ENCODE measurements at places on chromosomes 12 and 14.

DNA sequence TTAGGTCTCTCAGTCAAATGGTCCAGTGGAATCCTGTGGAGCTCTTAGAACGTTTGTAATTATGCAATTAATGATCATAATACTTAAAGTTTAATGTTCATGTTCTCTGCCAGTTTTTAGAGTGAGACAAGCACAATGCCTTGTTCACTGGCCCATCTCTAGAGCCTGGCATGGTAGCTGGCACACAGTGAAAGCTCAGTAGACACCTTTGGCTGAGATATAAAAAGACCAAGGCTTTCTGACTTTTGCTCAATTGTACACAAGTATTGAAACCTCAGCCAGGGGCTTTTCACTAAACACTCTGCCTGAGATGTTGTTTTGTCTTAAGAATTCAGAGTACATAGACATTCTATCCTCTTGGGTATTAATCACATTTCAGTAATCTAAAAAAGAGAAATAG, 241.8 kb upstream of the ATP2B1 start:
- no peak for DNase-seq

DNA sequence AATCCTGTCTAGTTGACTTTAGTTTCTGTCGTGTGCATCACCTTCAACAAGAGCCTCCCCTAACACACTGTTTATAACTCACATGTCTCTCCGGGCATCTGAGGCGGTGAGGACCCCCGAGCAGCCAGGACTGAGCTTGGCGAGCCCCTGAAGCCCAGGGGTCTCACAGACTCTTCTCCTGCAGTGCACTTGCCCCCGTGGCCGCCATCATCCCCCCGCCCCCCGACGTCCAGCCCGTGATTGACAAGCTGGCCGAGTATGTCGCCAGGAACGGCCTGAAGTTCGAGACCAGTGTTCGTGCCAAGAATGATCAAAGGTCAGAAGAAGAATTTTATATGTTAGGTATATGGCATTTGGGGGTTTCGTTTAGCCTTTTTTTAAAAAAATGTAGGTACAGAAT, 43.3 kb downstream of the SFSWAP start:
- DNase-seq: no peak

DNA sequence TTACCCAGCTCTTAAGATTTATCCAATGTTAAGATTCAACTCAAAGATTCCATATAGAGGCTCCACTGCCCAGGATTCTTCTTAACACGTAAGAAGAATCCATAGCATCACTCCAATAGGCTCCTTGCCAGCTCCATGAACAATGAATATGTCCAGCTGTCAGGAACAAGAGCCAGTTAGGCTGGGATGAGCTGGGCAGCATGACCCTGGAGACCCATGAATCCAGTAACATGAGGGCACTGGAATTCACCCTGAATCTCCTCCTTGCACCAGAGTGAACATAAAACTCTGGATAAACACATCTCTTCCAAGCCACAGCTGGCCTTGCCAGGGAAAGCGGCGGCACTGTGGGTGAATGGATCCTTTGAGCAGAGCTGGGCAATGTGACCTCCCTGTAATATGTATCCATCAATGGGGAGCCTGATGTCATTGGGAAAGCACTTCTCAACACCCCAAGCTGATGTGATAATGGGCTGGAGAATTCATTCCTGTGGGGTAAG, 24.4 kb upstream of the TC2N start:
- no peak for DNase-seq

DNA sequence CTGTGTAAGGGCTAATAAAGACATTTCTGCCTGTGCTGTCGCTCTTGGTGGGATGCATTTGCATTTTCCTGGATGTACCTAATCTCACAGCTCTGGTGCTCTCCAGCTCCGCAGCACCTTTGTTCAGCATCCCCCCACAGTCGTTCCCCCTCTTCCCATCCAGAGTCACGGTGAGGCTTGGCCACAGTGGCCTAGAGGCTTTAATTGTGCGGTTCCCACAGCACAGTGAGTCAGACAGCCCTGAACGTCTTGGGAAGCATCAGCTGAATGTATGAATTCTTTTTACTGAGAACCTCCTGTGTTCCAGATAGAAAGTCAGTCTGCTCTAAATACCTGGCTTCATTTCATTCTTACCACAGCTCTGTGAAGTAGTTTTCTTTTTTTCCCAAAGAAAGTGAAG, 28.7 kb downstream of the MLXIP start:
- no peak for DNase-seq

GRCh38 chr14:86346818-86347384, 817.0 kb downstream of the FLRT2 start:
- no peak for DNase-seq

- DNase-seq: no peak
Observed at GRCh38 chr12:77734214-77734883, 96.3 kb upstream of the NAV3 start.

- no peak for DNase-seq
Observed at GRCh38 chr12:125683748-125684381, 618.6 kb downstream of the AACS start.

DNA sequence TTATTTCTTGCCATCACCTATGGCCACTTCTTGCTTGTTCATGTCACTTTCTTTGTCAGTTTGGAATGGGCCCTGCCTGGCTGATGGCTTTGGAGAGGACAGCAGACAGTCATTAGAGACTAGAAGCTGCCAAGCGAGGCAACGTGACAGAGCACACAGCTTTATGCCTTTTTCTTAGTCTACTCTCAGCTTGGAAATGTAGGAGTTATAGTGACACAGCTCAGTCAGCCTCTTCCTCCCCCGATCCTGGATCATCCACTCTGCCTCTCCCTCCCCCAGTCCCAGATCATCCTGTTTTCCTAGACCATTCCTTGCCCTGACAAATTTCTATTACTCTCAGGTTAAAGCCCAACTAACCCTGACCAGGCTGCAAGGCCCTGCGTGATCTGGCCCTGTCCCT, 26.6 kb downstream of the ETV6 start:
- no peak for DNase-seq

DNA sequence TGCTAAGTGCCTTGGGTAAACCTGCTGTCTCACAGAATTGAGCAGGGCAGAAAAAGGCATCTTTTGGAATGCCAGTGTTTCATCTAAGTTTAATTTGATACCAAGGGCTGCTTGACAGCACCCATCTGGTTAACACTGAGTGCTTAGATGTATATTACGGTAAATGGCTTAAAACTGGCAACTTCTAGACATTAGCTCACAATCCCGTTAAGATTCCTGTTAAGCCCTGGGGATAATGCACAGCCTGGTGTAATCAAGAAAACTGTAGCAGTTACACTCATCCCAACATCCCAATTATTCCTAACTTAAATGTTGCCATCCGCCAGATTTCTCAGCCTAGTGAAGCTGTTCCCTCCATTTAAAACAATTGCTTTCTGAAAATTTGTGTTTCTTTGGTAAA, 29.9 kb downstream of the PPFIBP1 start:
- DNase-seq: no peak

- no peak for DNase-seq
Observed at GRCh38 chr12:6570264-6570887, 2.3 kb upstream of the NOP2 start.

- DNase-seq: no peak
Observed at GRCh38 chr12:89326239-89327040, 25.9 kb downstream of the DUSP6 start.

- peak; percentile 36 for DNase-seq
Observed at GRCh38 chr14:105093431-105094192, 28.4 kb upstream of the GPR132 start.

- DNase-seq: no peak
Observed at GRCh38 chr12:21769307-21769706, 5.2 kb downstream of the KCNJ8 start.

GRCh38 chr14:97359341-97359740, 562.2 kb downstream of the VRK1 start:
- DNase-seq: no peak

DNA sequence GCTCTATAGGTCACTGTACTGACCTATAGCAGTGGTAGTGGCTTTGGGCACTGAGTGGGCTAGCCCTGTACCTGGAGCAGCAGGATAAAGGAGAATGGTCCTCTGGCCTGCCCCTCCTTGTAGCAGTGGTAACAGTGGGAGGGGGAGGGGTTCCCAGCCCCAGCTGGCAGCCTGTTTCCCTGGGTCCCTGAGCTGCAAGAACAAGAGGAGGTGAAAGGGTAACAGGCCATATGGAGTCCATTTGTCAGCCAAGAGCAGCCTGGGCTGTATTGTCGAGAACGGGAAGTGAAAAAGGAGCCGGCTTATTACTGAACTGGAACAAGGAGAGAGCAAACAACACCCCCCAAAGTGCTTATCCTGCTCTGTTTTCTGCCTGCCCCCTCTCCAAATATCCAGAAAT, 73.8 kb upstream of the SRSF5 start:
- DNase-seq: no peak

DNA sequence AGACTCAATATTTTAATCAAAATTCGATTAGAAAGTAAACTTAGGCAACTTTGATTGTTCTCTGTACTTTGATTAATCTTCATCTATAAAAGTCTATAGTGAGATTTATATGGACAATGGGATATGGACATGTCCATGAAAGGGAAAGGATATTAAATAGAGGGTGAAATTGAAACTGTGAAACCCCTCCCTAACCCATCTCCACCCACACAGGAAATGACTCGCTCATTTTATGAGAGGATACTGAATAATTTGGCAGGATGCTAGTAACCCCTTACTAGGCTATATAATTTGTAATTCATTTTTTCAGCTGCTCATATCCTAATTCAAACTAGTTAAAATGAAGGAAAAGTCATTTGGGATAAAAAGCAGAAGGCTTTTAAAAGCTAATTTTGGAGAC, 328.0 kb upstream of the ATP2B1 start:
- no peak for DNase-seq

- DNase-seq: no peak
Observed at GRCh38 chr12:1978078-1978862, 26.0 kb downstream of the DCP1B start.

- peak; percentile 55 for DNase-seq
Observed at GRCh38 chr12:70049596-70050360, 193.5 kb upstream of the CNOT2 start.

DNA sequence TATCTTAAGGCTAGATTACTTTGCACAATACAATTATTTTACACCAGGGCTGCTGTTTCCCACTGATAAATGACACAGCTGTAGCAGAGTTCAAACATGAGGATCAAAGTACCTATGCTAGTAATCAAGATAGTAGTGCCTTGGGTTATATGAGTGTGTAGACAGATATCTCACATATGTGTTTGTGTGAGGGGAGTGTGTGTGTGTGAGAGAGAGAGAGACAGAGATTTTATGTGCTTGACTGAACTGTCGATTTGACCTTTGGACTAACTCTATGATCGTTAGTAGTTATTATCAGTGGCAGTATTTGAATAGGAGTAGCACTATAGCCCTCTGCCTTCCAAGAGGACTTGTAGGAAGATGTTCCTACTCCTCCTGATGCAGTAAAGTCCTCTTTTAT, 15.5 kb downstream of the PLEKHA5 start:
- DNase-seq: no peak

GRCh38 chr14:67269298-67270060, 28.2 kb downstream of the PALS1 start:
- no peak for DNase-seq

DNA sequence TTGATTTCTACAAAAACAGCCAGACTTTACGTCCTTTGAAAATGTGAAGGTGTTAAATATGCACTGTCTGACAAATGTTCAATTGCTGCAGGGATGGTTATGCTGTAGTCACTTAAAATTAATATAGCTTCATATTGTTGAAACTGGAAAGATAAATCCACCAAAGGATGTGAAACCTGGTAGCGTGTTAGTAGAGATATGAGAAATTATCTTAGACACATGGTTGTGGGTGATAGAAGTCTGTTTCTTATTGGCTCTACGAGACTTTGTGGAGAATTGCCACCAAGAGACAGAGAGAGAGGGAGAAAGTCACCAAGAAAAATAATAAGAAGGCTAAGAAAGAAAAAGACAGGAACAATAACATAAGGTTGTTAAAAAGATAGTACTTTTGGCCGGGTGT, 2.6 kb upstream of the CAPRIN2 start:
- no peak for DNase-seq

GRCh38 chr14:75340921-75341320, 62.3 kb downstream of the FOS start:
- DNase-seq: no peak

- no peak for DNase-seq
Observed at GRCh38 chr14:22471545-22472121, 117.4 kb downstream of the DAD1 start.

GRCh38 chr14:87628780-87629179, 364.2 kb downstream of the GALC start:
- DNase-seq: no peak

DNA sequence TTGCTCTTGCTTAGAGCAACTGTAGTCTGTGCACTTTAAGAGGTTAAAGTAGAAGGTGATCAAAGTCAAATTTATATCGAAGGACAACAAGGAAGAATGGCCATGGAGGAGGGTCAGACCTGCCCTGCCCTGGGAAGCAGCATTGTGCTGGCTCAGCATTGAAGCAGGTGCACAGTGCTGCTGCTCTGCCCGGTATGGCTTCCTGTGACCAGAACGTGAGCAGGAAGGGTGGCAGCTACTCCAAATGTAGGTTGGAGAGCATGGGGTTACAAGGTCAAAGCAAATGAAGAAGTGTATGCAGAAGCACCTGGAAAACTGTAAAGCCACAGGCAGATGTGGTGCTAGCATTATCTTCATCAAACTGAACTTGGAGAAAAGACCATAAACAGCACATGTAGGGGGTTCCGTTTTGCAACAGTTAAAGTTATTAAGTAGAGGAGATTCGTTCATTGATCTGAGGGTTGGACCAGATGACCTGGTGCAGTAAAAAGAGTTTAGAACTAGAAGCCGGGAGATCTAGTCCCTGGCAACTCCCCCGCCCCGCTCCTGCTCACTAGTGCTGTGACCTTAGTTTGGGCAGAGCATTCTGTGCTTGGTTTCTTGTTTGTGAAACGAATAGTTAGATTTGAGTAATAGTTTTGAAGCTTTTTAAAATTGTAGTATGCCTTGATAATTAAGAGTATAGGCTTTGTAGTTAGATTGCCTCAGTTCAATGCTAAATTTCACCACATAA, 84.2 kb downstream of the SCN8A start:
- no peak for DNase-seq

GRCh38 chr12:131415781-131416180, 295.1 kb upstream of the SFSWAP start:
- no peak for DNase-seq

GRCh38 chr12:48419116-48419935, 53.0 kb upstream of the ANP32D start:
- DNase-seq: no peak

DNA sequence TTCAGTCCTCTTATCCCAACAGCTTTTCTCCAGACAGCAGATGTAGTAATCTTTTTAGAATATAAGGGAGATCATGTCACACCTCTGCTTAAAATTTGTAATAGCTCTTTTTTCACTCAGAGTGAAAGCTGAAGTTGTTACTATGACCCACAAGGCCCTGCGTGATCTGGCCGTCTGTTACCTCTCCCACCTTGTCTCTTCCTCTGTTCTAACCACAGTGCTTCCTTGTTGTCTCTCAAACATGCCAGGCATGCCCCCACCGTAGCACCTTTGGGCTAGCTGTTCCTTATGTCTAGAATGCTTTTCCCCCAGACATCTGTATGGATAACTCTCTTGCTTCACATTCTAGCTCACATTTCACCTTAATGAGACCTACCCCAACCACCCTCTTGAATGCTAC, 6.5 kb downstream of the NECAP1 start:
- no peak for DNase-seq

- no peak for DNase-seq
Observed at GRCh38 chr12:2510045-2510444, 284.7 kb upstream of the FKBP4 start.

Measured in epithelial cell of prostate (primary cell).